ENCODE measurements at places on chromosomes 4 and X. TPM values are rescaled to one million over a fixed set of nuclear protein-coding genes. Genes with fewer than 3 reads are reported as not detected.

POF1B gene
- not detected for total RNA-seq

UGT2B11 gene
- not detected for total RNA-seq

ADAM29 gene
- not detected for total RNA-seq

TSPAN6 gene
- total RNA-seq = 32.5 TPM

COX18 gene
- 14.5 TPM for total RNA-seq

TBC1D9 gene
- 12.8 TPM for total RNA-seq

DNA sequence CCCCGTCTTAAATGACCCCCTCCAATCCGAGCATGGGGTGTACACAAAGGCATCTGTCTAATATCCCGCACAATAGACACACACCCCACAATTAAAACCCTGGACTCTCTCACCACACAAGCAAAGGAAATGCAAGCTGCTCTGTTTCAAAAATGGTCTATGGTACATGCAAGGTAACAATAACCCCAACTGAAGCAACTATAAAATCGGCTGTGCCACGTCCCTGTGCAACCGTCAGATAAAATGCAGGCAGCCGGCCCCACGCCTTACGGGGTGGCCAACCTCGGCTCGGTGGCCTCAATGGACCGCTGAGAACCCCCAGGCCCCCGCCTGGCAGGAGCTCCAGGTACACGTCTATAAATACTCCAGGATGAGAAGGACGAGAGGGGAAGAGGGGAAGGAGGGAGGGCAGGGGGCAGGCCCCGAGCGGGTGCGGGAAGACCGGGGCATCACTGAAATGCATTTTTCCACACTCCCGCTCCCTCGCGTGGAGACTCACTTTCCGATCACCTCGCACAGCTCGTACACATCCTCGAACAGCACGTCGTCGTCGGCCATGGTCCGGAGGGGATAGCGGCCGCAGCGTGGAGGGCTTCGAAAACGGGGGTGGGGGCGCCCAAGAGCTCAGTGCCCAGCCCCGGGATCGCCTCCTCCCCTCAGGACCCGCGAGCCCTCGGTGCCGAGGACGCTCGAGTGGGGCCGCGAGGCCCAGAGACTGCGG, 763 bp downstream of the CASK start:
- peak; percentile 11 for DNase-seq

GRCh38 chrX:3526731-3527130, 180.3 kb upstream of the MXRA5 start:
- no peak for DNase-seq

GRCh38 chr4:148235809-148236208, 206.4 kb downstream of the NR3C2 start:
- DNase-seq = no peak

GRCh38 chrX:48919360-48919841, 577 bp upstream of the PIM2 start:
- no peak for DNase-seq

- DNase-seq = peak; percentile 11
These were observed 8.0 kb downstream of the IBSP start for GRCh38 chr4:87807402-87807801.

GRCh38 chr4:153071958-153072598, 132.2 kb upstream of the TRIM2 start:
- DNase-seq = no peak
